Nephron progenitor cell (in vitro differentiated cells): ENCODE measurements at places on chromosomes 1 and 21.

DNA sequence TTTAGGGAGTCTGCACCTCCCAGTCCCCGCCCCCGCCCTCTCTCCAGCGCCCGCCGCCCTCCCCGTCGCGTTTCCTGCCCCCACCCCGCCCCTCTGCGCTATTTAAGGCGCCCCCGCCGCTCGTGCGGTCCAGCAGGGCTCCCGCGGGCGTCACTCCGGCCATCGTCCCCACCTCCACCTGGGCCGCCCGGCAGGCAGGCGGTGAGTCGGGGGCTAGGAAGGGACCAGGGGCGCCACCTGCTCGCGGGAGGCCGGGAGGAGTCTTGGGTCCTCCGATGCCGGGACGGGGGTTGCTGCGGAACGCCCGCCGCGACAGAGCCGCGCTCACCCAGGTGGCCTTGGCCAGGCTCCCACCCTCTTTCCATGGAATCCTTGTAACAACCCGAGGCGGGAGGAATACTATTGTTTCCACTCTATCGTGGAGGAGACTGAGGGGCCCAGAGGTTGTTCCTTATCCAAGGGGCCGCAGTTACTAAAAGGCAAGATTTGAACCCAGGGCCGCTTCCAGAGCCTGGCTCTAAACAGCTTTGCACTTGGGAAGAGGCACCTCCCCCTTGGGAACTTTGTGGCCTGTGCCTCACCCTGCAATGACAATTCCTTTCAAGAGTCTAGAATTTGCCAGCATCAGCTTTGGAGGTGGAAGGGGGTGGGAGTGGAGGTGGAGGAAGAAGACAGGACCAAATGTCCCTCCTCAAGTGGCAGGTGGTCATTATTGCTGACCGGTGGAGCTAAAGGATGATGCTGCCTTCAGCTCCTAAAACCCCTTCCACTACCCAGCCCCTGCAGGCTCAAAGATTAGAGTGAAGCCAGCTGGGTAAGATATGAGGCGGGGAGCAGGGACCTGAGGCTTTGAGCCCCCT is at the start of gene GJA4:
Gene GJA4 (plus strand): TSS at position 132 of the 860 bp plus-strand sequence. CDS start 1,215 bp downstream, outside the sequence.
- DNase-seq, result peak; percentile 30

DNA sequence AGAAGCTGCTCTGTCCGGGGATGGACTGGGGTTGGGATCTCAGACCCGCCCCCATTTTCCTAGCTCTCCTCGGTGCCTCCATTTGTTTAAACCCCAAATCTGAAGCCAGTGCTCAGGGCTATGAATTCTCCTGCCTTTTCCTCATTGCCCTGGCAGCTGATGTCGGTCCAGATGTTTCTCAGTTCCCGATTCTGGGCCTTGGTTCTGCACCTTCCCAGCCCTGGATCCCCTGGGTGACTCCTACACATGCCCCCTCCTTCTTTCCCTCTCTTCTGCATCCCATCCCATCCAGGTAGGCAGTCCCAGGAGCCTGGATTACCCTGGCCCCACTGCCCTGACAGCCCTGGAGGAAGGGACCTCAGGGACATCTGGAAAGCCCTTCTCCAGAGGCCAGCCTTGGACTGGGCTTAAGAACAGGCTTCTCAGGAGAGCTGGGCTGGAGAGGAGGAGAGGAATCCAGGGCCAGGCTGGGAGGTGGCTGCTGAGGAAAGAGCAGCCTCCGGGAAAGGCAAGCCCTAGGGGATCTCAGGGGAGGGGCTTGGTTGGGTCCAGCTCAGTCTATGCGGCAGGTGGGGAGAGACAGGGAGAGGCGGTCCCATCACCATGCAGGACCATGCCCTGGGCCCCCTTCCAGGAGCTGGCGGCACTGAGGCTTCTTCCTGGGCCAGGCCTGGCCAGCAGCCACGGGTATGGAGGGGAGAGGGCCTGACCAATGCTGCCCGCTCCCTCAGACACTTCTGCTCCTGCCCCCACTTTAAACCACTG is 6.8 kb upstream of the EPS8L3 start:
- no peak for DNase-seq

DNA sequence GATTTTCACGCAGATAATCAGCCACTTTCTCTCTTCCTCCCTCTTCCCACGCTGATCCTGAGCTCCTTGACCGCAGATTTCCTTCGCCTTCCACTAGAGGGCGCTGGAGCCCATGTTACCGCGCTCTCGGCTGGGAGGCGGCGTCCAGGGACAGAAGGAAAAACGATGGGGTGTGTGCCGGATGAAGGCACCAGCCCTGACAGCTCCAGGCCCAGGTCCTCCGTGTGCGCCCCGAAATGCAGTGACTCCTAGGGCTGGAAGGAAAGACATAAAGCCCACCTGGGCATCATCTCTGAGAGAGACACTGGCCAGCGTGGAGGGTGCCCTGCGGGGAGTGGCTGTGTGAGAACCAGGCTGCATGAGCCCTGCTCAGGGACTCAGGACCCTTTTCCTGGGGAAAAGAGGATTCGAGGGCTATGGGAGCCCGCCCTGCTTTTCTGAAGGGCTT is 44.9 kb upstream of the CYP2J2 start:
- DNase-seq, result peak; percentile 82

- no peak for DNase-seq
These were observed 2.7 kb upstream of the CNN3 start for GRCh38 chr1:94929351-94930217.
